Activated CD8-positive, alpha-beta T cell treated with anti-CD3 and anti-CD28 coated beads, Interleukin-2, amount 10 ng/mL, durations not matched to agents 7 days and 5 days (primary cell): ENCODE measurements at places on chromosomes 6 and 20. TPM values are rescaled to one million over a fixed set of nuclear protein-coding genes. Genes with fewer than 3 reads are reported as not detected.

HCRTR2 gene
- total RNA-seq, result not detected

HAO1 gene
- total RNA-seq, result not detected

CAP2 gene
- total RNA-seq, result not detected

CFAP206 gene
- not detected for total RNA-seq

RSPH9 gene
- not detected for total RNA-seq

SLC25A27 gene
- not detected for total RNA-seq

TSHZ2 gene
- 0.13 TPM for total RNA-seq

NUP43 gene
- total RNA-seq, result 69.4 TPM

RSPH4A gene
- 0.18 TPM for total RNA-seq

ARMH2 gene
- total RNA-seq, result 0.97 TPM

RAMACL gene
- total RNA-seq, result 0.16 TPM

CALHM5 gene
- not detected for total RNA-seq

ERVFRD-1 gene
- total RNA-seq, result not detected

TOX2 gene
- 0.61 TPM for total RNA-seq

ID4 gene
- not detected for total RNA-seq

TOP1 gene
- total RNA-seq, result 89.1 TPM

LY6G6F gene
- not detected for total RNA-seq

KCNK17 gene
- not detected for total RNA-seq

PLAGL2 gene
- total RNA-seq, result 21.9 TPM

PIM1 gene
- 449 TPM for total RNA-seq

CEBPB gene
- 32.0 TPM for total RNA-seq

RIMS1 gene
- not detected for total RNA-seq

ADIG gene
- total RNA-seq, result not detected

SLC29A1 gene
- total RNA-seq, result 49.2 TPM

EPPIN gene
- not detected for total RNA-seq

HLA-DMA gene
- 28.6 TPM for total RNA-seq

ENPP1 gene
- total RNA-seq, result 0.29 TPM

GJA10 gene
- not detected for total RNA-seq

DZANK1 gene
- 1.6 TPM for total RNA-seq

KCNK5 gene
- total RNA-seq, result 12.0 TPM

PLEKHG1 gene
- 0.76 TPM for total RNA-seq

PACRG gene
- total RNA-seq, result 0.78 TPM

HLA-DRA gene
- 31.3 TPM for total RNA-seq

CCM2L gene
- not detected for total RNA-seq

EDN1 gene
- total RNA-seq, result not detected

SIGLEC1 gene
- not detected for total RNA-seq

ADGRF4 gene
- not detected for total RNA-seq

KIAA1755 gene
- total RNA-seq, result not detected

TRIM10 gene
- not detected for total RNA-seq

SOX12 gene
- 5.8 TPM for total RNA-seq

SLC17A1 gene
- total RNA-seq, result not detected

TGM3 gene
- not detected for total RNA-seq

ZNF334 gene
- 1.1 TPM for total RNA-seq

SLC52A3 gene
- not detected for total RNA-seq

BTN1A1 gene
- total RNA-seq, result not detected

ESR1 gene
- 0.47 TPM for total RNA-seq

ZNF391 gene
- 1.9 TPM for total RNA-seq

GPR63 gene
- total RNA-seq, result 1.6 TPM

OPN5 gene
- not detected for total RNA-seq

OSTM1 gene
- 25.5 TPM for total RNA-seq

TFAP2A gene
- not detected for total RNA-seq

HLA-DQA1 gene
- total RNA-seq, result 3.4 TPM

SAMD5 gene
- total RNA-seq, result not detected

SNPH gene
- total RNA-seq, result 6.5 TPM

GABRR2 gene
- total RNA-seq, result 0.18 TPM

IRF4 gene
- 91.2 TPM for total RNA-seq

PAX1 gene
- not detected for total RNA-seq

HRH3 gene
- total RNA-seq, result not detected

BTNL2 gene
- not detected for total RNA-seq
